Tibial nerve (tissue), 4 donors: ENCODE measurements at places on chromosomes 3 and 15. TPM values are rescaled to one million over a fixed set of nuclear protein-coding genes. Genes with fewer than 3 reads are reported as not detected.

The GOLGA6L7 gene
- total RNA-seq: not detected

GRCh38 chr15:39543651-39544050, 37.2 kb upstream of the THBS1 start:
- no peak for DNase-seq

The GRM7 gene
- total RNA-seq: not detected

The VEPH1 gene
- total RNA-seq: 1.1 TPM

- no peak for DNase-seq
Measured at GRCh38 chr15:31349233-31350141, 22.9 kb downstream of the KLF13 start.

The MFN1 gene
- total RNA-seq: 41.7 TPM

- no peak for DNase-seq
Measured at GRCh38 chr15:36136049-36136448, 443.4 kb upstream of the CDIN1 start.

- DNase-seq: no peak
Measured at GRCh38 chr15:90338532-90338931, 13.6 kb upstream of the ZNF774 start.

DNA sequence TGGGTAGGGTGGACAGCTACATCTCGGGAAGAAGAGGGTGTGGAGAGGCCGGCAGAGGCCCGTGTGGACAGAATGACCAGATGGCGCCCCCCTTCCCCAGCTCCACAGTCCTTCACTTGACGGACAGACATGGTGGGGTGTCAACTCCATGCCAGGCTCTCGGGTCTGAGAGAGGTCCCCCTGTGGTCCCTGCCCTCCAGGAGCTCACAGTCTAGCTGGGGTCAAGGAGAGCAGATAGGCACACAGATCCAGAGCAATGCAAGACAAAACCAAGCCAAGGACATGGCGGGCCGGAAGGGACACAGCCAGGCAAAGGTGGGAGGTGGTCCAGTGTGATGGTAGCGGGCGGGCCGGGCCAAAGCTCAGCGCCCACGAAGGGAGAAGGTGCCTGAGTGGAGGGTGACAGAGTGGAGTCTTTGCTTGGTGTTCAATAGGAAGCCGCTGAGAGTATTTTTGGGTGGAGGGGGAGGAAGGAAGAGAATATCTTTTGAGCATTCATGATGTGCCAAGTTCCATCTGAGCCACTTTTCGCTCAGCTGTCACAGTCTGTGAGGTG, 72.1 kb upstream of the SEC13 start:
- no peak for DNase-seq

DNA sequence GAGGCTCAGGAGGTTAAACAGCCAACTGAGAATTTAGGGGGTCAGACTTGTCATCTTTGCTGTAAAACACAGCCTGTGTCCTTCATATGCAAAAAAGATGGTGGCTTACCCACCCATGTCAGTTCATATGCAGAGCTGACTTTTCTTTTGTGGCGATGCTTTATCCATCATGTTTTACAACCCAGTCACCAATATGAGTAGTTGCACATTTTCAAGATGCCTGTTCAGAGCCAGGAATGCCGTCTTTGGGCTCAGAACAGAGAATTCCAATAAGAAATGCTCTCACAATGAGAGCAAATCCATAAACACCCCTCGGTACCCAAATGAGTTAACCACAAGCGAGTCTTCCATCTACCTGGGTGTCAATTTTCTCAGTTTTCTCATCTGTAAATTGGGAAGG, 83.6 kb downstream of the TIGIT start:
- no peak for DNase-seq

- no peak for DNase-seq
Measured at GRCh38 chr3:151630938-151631441, 102.7 kb upstream of the AADACL2 start.
